ENCODE measurements at places on chromosomes 3 and 15.
A peak's percentile ranks its signal among the peaks of the same experiment; 100 is the strongest.

DNA sequence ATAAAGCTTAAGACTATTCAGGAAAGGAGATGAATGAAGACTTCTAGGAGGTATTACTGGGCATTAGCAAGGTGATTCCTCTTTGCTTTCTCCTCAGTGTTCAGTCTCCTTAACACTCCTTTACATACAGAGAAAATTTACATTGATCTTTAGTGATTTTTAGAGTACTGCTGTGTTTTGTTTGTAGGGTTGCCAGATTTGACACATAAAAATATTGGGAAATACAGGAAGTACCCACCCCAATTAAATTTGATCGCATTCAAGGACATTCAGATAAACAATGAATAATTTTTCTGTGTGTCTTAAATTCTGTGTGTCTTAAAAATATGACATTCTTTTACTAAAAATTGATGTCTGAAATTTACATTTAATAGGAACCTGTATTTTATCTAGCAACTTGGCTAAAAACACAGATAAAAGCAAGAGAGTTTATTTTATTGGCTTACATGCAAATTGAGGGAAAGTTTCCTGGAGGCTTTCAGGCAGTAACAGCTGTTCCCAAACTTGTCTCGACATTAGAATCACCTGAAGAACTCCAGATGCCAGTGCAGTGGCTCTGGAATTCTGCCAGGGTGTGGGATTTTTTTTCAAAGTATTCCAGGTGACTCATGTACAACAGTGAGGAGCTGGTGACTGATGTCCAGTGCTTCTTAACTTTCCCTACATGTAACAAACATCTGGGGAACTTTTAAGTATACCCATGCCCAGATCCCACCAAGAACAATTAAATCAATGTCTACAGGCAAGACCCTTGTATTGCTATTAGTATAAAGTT is 23.4 kb upstream of the PLOD2 start:
- no peak for DNase-seq

DNA sequence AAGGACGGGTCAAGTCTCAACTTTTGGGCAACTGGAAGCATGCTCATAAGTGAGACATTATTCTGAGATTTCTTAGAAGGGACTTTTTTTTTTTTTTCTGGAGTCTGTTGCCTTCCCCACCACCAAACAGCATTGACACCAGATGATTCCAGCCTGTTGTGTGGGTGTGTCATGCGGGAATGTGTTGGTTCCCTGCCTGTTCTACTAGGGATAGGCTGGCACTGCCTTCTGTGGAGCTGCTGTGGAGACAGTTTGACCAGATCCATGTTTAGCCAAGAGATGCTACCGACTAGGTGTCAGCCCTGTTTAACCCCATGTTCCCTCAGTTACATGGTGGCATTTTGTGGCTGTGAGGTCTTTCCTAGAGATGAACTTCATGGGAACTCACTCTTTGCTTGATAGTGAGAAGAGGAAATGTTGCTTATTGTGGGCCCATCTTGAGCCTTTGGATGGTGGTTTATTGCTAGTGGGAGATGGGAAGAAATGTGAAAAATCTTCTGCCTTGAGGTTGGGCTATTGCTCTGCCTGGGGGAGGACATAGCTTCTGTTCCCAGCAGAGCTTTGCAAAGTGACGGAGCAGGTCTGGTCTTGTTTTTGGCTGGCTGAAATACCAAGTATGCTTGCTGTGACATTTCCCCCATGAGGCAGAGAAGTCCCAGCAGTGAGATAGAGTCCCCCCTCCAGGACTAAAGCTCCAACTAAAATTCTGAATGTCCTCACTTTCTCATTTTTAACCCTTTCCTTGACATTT is 31.3 kb downstream of the TRAK1 start:
- DNase-seq: no peak

- DNase-seq: no peak
Measured at GRCh38 chr3:72012363-72012762, 227.4 kb upstream of the PROK2 start.

GRCh38 chr15:49225572-49226281 is 55.7 kb downstream of the GALK2 start:
- DNase-seq: no peak

- DNase-seq: no peak
Measured at GRCh38 chr15:40306371-40306770, 1.4 kb downstream of the PLCB2 start.

- DNase-seq: no peak
Measured at GRCh38 chr15:33119273-33119672, 75.2 kb downstream of the FMN1 start.

GRCh38 chr3:34078418-34078817 is 280.0 kb downstream of the PDCD6IP start:
- DNase-seq: no peak

DNA sequence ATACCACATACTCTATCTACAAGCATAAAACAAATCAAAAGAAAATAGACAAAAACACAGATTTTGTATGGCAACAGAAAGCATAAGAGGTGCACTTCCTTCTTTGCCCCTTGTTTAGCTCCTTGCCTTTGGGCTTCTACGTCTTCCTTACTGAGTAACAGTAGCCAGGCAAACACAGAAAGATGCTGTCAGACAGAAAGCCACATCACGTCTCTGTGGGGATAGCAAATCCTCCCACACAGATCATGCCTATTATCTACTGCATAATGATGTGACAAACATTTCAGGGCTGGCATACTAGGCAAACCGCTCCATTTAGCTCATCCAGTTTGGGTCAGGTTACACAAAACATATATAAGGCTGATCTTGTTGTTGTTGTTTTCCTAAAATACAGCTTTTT is 92.7 kb downstream of the BOC start:
- no peak for DNase-seq

DNA sequence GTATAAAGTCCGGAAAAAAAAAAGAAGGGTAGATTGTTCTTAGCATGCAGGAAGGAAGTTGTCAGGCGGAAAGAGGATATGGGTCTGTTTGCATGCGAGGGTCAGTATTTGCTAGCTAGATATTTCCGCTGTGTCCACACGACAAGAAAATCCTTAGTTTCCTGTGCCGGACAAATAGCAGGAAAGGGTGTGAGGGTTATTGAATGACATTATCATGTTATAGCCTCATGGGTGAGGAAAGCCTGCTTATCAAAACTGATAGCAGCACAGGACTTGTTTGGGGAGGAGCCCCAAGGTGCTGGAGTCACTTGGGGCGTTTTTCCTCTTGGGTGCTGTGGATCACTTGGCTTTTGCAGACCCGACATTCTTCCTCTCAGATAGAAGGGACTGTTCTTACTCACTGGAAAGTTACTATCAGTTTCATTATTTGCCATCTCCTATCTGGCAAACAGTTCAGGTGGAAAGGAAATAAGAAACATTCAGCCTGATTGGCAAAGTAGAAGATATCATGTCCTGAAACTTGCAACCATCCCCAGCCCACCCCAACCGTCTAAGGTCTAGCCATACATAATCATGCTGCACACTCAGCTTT is 127.2 kb upstream of the DPH6 start:
- DNase-seq: peak; percentile 81
